ENCODE measurements at places on chromosomes 16 and 17.

DNA sequence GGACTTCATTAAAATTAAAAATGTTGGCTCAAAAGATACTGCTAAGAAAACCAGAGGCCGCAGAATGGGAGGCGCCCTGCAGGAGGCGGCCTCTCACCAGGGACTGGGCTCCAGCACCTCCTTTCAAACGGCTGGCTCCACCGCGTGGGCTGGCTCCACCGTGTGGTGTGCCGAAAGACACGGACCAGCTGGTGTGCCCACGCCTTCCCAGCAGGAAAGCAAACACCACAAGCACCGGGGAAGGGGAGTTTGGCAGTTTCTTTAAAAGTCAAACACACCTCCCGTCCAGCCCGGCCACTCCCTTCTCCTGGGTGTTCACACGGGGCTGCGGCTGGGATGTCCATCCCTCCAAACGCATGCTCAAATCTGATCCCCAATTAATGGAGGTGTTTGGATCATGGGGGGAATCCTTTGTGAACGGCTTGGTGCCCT, 13.9 kb downstream of the HAGH start:
- DNase-seq = peak; percentile 56

- no peak for DNase-seq
Measured at GRCh38 chr17:29165800-29166506, 14.2 kb downstream of the MYO18A start.

GRCh38 chr16:28136751-28137434, 73.4 kb upstream of the GSG1L start:
- peak; percentile 26 for DNase-seq

DNA sequence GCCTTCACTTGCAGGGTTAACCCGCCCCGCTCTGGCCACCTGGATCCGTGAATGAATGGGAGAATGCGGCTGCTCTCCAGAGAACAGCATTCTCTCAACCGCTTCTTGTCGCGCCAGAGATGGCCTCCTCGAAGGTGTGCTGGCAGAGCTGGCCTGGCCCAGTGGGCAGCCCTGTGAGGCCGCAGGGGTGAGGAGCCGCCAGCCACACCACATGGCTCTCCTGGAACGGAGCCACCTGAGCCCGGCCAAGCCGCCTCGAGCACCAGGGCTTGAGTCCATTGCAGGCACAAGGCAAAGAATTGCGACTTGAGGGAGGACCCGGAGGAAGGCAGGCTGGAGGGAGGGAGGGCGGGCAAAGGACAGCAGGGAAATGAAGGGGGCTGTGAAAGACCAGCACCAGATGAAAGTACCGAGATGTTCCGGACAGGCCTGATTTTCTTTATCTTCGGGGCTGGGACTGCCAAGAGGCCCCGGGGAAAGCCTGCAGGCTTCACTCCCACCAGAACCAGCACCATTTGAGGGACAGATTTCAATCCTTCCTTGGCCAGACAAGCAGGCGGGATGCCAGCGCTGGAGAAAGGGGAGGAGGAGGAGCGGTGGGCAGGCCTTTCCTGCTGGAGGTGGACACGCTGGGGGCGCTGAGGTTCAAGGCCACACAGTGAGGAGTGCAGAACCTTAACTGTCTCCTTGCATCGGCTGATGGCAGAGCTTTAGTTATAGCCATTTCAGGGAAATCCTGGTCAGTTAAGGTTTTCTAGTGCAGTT, 69.4 kb downstream of the MRC2 start:
- no peak for DNase-seq

- DNase-seq = no peak
Measured at GRCh38 chr16:68075980-68076379, 9.2 kb upstream of the NFATC3 start.

GRCh38 chr16:2090481-2090776, 42.6 kb downstream of the TSC2 start:
- DNase-seq = no peak

DNA sequence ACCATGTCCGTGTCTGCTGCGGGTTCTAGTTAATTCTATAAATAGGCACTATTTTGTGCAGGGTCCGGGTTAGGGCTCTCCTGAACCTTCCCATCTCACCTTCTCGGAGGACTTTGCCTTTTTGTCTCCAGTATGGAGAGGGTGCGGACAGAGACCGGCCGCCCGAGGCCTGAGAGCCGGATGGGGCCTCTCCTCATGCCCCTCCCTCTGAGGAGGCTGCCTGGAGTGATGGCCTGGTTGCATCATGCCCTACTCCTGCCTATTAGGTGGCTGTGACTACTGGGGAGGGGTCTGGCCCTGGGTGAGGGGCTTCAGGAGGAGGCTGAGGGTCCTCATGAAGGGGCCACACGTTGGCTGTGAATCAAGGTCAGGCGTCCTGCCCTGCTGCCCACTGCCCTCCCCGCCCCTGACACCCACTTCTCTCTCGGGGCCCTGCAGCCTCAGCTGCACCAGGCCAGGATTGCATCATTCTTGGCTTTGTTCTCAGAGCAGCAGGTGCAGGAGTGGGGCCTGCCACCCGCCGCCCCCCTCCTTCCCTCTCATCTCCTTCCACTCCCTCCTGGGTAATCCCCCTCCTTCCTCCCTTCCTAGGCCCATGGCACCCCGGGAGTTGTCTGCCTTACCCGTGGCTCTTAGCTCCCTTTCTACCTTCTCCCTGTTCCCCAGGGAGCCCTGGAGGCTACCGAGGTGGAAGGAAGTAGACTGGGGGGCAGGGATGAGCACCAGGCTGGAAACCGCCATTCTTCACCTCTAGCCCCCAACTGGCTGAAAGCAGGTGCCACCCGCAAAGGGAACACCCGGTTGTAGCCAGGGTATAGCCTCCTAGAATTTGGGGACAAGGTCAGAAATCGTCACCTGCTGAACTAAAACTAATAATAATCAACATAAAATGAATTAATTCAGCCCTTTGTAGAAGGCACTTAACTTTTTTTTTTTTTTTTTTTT, 12.7 kb upstream of the ARHGAP23 start:
- DNase-seq = no peak

- peak; percentile 60 for DNase-seq
Measured at GRCh38 chr17:74457146-74457819, 9.2 kb upstream of the CD300A start.

- no peak for DNase-seq
Measured at GRCh38 chr17:70047619-70048419, 27.2 kb upstream of the KCNJ16 start.

DNA sequence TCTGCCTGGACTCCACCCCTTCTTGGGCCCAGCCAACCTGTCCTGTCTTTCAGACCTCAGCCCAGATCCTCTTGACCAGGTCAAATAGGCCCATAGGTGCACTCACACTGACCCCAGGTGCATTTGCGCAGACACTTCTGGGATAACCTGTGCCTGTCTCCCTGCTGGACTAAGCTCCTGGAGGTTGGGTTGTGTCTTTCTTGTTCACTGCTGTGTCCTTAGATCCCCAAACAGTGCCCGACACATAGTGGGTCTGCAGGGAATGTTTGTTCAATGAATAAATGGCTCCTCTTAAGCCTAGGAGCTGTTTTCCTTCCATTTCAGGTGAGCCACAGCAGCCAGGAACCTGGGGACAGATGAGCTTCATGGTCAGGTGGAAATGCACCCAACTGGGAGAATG, 48.9 kb downstream of the NLRP1 start:
- DNase-seq = no peak
